ENCODE measurements at places on chromosomes 16 and 17. TPM values are rescaled to one million over a fixed set of nuclear protein-coding genes. Genes with fewer than 3 reads are reported as not detected.

DNA sequence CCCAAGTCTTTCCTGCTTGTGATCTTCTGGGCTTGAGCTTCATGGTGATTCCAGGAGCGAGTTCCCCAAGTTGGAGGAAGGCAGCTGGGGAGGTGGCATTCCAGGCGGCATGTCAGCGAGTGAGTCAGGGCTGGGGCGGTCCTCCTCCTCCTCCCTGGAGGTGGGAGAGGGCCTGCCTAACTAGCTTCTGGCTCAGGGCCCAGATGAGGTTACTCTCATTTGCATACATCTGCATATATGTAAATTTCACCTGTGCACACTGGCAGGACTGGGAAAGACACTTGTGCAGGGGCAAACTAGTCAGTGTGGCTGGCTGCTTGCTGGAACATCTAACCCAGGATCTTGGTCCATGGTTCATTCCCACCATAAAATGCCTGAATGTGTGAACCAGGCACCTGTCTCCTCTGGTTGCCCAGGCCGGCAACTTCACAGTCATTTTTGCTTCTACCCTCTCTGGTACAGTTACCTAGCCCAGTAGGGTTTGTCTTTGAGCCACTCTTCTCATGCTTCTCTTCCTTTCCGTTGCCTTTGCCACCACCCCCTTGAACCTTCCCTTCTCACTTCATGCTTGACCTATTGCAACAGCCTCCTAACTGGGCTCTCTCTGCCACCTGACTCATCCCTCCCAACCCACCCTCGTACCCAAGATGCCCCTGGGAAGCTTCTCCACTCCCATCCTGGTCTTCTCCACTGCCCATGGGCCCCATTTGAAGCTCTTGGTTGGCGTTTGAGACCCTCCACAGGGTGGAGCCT lies 9.6 kb upstream of the DLX4 start:
- H3K36me3 ChIP-seq = no peaks in the 10 kb centered on the region
- H3K27ac ChIP-seq = no peak overlapping the region
- H3K27me3 ChIP-seq = peaks cover 46% of the 10 kb centered on the region
- peaks cover 13% of the 10 kb centered on the region for H3K4me1 ChIP-seq

GRCh38 chr17:73731733-73732132 lies 87.5 kb upstream of the SDK2 start:
- no peak for DNase-seq
- no peak overlapping the region for H3K4me3 ChIP-seq
- H3K27ac ChIP-seq = no peak overlapping the region
- H3K36me3 ChIP-seq = no peaks in the 10 kb centered on the region

DNA sequence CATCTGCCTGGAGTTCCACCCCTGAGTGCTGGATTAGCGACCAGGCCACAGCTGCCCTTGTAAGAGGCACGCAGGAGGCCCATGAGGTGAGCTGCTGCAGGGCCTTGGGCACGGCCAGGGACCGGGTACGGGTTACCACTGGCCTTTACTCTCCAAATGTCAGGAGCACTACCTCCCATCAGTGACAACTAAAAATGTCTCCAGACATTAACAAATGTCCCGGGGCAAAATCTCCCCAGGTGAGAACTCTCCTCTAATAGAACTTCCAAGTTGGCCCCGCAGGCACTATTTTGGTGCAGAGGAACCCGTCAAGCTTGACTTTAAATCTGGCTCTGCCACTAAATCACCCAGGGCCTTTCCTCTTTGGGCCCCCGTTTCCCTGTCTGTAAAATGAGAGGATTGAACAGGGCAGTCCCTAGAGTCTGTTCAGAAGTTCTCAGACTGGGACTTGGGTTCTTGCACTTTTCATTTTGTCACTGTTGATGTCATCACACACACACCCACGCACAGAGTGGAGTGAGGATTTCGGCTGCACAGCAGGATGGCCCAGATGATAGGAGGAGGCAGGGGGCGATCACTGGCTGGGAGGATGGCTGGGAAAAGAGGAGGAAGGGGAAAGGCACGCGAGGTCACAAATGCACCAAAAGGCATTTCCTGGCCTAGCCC lies 24.5 kb upstream of the MAPT start:
- H3K4me1 ChIP-seq = peaks cover 8% of the 10 kb centered on the region
- H3K27ac ChIP-seq = no peak overlapping the region
- no peak overlapping the region for H3K4me3 ChIP-seq
- H3K27me3 ChIP-seq = peaks cover 24% of the 10 kb centered on the region

SLC13A2 gene
- total RNA-seq = not detected

ZG16 gene
- 0.11 TPM for total RNA-seq

Data from mesothelial cell of epicardium (in vitro differentiated cells).